Right atrium auricular region (tissue), 2 donors: ENCODE measurements at places on chromosomes 4 and X.

GRCh38 chrX:24150898-24151297, 1.4 kb downstream of the ZFX start:
- no peak for DNase-seq

GRCh38 chr4:168717847-168718246, 221.0 kb downstream of the PALLD start:
- DNase-seq: no peak

DNA sequence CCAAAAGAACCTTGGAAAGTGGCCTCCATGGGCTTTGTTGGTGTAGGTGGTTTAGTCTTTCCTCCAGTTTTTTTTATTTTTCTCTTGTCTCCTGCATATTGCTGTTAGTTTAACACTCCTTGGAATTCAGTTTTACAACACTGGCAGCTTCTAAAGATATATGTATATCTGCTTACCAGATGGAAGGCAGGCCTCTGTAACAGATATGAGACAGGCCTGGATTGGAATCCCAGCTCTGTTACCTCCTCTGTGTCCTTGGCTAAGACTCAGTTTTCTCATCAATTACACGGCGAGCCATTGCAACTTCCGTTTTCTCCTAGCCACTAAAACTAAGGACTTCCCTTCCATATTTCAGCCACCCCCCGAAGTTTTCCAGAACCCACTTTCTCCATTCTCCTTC, 133.4 kb upstream of the SMAD1 start:
- no peak for DNase-seq

- peak; percentile 70 for DNase-seq
Observed at GRCh38 chr4:156971676-156972378, at the start of gene PDGFC. PDGFC (minus strand) TSS chr4:156971799; CDS start chr4:156970903, 896 bp downstream.

GRCh38 chrX:46461660-46462191, 83.5 kb downstream of the ZNF674 start:
- no peak for DNase-seq

DNA sequence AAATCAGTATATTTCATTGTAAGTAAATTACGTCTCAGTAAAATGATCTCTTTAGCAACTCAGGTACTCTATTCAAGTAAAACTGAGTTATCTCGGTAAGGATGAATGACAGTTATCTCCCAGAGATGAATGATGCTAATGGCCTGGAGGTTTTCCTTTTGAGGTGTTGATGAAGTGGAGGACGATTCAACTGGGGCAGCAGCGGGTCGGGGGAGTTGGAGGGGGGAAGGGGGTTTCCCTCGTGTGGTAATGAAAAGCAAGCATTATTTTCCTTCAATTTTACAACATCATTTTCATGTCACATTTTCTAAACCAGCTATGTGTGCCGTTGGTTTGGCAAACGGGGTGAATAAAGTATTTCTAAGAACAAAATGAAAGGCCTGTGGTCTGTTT, 92.4 kb upstream of the ATXN3L start:
- DNase-seq: no peak

- no peak for DNase-seq
Observed at GRCh38 chrX:104679175-104679574, 113.2 kb downstream of the IL1RAPL2 start.

- peak; percentile 68 for DNase-seq
Observed at GRCh38 chr4:82044141-82044993, 329.4 kb downstream of the HNRNPD start.

DNA sequence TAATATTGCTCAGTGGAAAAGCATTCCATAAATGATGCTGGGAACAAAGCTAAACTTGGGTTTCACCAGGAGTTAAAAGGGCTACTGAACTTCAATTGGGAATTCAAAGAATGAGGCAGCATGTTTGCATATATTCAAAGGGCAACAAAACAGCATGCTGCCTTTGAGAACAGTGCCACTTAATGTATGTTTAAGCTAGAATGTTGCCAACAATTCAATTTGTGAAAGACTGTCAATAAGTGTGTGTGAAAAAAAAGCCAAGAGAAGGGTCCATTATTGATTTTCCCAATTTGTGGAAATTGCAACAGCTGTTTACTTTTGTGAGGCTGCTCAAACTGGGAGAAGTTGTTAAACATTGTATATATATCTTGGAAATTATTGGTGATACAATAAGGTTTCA, 701.9 kb upstream of the ACTRT1 start:
- DNase-seq: no peak

DNA sequence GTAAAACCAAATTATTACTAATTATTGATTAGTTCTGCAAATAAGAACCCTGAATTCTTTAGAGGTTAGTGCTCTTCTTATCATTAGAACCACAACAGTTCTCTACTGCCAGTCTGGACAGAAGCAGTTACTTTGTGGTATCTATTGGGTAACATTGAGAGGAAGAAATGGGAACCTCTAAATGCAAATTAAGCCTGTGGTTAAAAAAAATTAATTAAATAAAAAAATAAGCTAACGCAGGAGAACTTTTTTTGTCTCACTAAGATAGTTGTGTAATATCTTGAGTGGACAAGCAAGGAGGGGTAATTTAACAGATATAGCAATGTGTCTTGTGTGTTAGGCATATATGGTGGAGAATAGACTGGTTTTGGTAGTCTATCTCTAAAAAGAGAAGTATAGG, 32.9 kb upstream of the TET2 start:
- DNase-seq: no peak

GRCh38 chr4:137541181-137541580, 8.9 kb upstream of the PCDH18 start:
- DNase-seq: no peak

DNA sequence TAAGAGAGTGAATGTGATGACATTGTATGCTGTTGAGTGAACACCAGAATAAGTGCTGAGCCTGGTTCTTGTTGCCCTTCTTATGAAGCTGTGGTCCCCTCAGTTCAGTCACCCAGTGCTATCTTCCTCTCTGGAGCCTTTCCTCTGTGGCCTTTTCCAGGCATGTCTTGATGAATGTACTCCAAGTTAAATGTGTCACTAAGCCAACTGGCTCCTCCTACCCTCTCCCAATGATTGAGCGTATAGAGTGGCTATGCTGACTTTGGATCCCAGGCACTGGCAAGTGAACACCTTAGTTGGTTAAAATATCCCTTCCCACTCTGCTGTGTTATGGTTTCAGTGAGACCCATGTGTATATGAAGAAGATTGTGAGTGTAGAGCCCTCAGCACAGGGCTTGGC, 134.1 kb upstream of the MAMLD1 start:
- peak; percentile 11 for DNase-seq

- no peak for DNase-seq
Observed at GRCh38 chr4:184937745-184938144, 80.5 kb upstream of the HELT start.

DNA sequence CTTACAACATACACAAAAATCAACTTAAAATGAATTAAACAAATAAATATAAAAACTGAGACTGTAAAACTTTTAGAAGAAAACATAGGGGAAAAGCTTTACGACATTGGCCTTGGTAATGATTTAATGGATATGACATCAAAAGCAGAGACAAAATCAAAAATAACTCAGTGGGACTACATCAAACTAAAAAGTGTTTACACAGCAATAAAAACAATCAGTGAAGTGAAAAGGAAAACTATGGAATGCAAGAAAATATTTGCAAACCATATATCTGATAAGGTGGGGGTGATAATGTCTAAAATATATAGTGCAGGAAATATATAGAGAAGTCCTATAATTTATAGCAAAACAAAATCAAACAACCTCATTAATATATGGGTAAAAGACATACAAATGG, 364.4 kb upstream of the INTU start:
- no peak for DNase-seq

DNA sequence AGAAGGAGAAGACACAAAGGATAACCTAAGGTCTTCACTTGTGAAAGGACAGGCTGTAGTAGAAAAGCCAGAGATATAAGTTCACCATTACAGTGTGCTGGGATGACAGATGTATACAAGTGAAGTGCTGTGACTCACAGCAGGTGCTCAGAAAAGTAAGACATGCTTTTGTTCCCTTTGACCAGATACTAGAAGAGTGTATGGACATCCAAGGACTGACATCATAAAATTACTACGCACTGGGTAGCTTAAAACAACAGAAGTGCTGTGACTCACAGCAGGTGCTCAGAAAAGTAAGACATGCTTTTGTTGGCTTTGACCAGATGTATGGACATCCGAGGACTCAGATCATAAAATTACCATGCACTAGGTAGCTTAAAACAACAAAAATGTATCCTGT, 61.6 kb upstream of the BTC start:
- DNase-seq: no peak

- DNase-seq: no peak
Observed at GRCh38 chrX:105910563-105911105, 88.3 kb downstream of the NRK start.

- no peak for DNase-seq
Observed at GRCh38 chr4:124111922-124112321, 600.6 kb downstream of the ANKRD50 start.

DNA sequence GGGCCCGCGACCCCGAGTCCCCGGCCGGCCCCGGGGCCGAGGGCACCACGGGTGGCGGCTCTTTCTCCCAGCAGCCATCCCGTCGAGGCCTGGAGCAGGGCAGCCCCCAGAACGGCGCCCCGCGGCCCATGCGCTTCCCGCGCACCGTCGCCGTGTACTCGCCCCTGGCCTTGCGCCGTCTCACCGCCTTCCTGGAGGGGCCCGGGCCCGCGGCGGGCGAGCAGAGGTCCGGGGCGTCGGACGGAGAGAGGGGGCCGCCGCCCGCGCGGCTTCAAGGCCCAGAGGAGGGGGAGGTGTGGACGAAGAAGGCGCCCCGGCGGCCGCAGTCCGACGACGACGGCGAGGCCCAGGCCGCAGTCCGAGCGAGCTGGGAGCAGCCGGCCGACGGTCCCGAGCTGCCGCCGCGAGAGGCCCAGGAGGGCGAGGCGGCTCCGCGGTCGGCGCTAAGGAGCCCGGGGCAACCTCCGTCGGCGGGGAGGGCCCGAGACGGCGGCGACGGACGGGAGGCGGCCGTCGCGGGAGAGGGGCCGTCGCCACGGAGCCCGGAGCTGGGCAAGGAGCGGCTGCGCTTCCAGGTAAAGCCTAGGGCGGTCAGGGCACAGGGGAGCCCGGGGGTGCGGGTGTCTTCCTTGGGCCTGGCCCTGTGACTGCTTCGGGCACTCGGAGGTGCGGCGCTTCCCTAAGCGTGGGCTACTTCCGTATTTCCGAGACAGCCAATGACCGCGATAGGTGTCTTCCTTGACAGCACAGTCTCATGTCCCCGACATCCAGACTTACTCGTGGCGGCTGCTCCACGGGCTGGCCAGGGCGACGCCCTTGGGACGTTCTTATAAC, 845 bp downstream of the ZAR1 start:
- no peak for DNase-seq

DNA sequence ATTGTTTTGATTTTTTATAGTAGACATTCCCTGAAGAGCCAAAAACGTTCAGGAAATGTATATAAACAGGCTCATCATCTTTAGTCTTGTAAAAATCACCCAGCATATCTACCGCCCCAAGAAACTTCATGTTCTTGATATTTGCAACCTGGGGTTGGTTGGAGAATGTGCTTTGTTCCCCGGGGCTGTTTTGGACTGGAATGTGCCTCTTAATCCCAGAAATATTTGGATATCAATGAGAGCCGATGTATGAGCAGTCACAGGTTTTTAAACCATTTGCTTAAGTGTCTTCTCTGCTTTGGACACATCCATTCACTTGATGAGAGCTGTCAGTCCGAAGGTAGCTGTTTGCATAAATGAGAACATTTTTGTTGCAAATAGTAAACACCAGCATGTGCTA, 449.7 kb downstream of the PCDH7 start:
- no peak for DNase-seq

DNA sequence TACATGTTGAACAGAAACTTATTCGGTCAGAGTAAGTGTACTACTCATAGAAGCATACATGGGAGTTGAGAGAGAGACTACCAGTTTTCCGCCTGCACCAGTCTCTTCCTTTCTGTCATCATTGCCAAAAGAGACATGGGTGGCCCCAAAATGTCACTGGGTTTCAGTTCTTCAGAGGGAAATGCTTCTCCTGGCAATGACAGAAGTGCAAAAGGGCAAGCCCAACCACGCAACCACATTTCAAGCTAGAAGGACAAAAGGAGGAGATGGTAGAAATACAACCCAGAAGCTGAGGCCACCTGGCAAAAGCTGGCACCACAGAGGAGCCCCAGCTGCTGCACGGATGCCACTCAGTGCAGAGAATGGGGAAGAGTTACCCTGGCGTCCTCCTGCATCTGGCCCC, 320.1 kb downstream of the BCOR start:
- no peak for DNase-seq

DNA sequence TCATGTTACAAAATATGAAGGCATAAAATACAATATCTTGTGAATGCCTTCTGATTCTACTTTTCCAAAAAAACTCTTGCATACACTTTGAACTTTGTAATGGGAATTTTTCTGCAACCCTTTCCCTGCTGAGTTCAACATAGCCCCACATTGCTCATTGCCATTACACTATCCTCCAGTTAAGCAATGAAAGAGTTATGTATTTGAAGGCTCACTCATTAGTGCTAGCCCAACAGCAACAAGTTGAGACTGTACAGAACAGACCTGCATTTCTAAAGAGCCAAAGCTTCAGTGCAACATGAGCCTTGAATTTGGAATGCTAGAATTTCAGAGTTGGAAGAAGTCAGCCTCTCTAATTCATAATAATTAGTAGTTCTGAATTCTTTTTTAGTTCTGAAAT, 44.4 kb upstream of the STAG2 start:
- DNase-seq: no peak

- DNase-seq: no peak
Observed at GRCh38 chr4:187077744-187078401, 354.2 kb upstream of the FAT1 start.
